ENCODE measurements at places on chromosomes 3 and 15. TPM values are rescaled to one million over a fixed set of nuclear protein-coding genes. Genes with fewer than 3 reads are reported as not detected.

HRG gene
- not detected for total RNA-seq

DUOXA2 gene
- total RNA-seq, result not detected

CAMP gene
- total RNA-seq, result not detected

SRGAP3 gene
- total RNA-seq, result 1.4 TPM

LDHAL6B gene
- not detected for total RNA-seq

ATP13A5 gene
- total RNA-seq, result not detected

SMCO1 gene
- total RNA-seq, result not detected

CPOX gene
- total RNA-seq, result 18.7 TPM

COLQ gene
- 0.35 TPM for total RNA-seq

Data from smooth muscle cell of the coronary artery (primary cell).